ENCODE measurements at places on chromosomes 13 and 19.
A peak's percentile ranks its signal among the peaks of the same experiment; 100 is the strongest.

GRCh38 chr19:6044056-6044805 lies 66.1 kb downstream of the RFX2 start:
- no peak for DNase-seq

GRCh38 chr19:41861116-41861768 lies 1.2 kb downstream of the RPS19 start:
- no peak for DNase-seq

GRCh38 chr13:98284679-98285078 lies 107.6 kb upstream of the RNF113B start:
- peak; percentile 60 for DNase-seq

DNA sequence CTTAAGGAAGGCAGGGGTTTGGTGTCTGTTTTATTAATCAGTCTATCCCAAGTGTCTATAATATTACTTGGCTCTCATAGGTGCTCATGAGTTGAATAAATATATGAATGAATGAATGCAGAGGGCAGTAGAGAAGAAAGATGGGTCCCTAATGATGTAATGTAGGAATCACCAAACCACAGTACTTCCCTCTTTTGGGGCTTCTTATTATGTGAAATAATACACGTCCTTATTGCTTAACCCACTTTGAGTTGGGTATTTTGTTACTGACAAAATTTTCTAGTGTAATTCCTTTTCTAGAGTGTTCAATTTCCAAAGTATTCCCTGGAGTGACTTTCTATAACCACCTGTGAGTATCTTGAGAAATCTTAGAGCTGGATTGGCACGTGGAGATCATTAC lies 13.2 kb downstream of the KLK5 start:
- no peak for DNase-seq

GRCh38 chr19:40422748-40423566 lies 2.8 kb downstream of the SERTAD1 start:
- no peak for DNase-seq

GRCh38 chr19:13850910-13851733 lies 25.8 kb upstream of the NANOS3 start:
- no peak for DNase-seq

Data from NCI-H1105 treated with DMSO at 0.1 percent for 48 hours (cell line).